ENCODE measurements at places on chromosomes 3 and 15.
A peak's percentile ranks its signal among the peaks of the same experiment; 100 is the strongest.

- ATAC-seq, result peak; percentile 56
Measured at GRCh38 chr3:114447545-114447944, 153.7 kb downstream of the TIGIT start.

- peak; percentile 46 for ATAC-seq
Measured at GRCh38 chr15:55289011-55289745, 435 bp downstream of the RAB27A start.

DNA sequence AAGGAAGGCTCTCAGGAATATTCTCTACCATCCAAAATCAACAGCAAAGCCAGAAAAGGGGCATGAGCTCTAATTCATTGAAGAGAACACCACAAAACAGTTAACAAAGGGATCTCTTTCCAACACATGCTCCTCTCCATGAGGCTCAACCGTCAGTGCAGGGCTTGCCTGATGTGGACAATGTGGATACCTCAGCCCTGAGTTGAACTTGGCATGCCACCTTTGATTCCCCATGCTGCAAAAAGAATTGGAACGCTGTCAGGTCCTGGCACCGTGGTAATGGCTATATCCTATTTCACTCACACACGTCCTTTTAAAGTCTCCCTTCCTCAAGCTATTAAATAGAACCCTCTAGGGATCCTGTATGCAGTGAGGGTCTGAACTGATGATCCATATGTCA is 30.7 kb upstream of the IP6K2 start:
- ATAC-seq, result no peak

- ATAC-seq, result no peak
Measured at GRCh38 chr3:128603811-128604775, 46.5 kb downstream of the RPN1 start.

- no peak for ATAC-seq
Measured at GRCh38 chr3:115369021-115369420, 221.9 kb upstream of the ZBTB20 start.

DNA sequence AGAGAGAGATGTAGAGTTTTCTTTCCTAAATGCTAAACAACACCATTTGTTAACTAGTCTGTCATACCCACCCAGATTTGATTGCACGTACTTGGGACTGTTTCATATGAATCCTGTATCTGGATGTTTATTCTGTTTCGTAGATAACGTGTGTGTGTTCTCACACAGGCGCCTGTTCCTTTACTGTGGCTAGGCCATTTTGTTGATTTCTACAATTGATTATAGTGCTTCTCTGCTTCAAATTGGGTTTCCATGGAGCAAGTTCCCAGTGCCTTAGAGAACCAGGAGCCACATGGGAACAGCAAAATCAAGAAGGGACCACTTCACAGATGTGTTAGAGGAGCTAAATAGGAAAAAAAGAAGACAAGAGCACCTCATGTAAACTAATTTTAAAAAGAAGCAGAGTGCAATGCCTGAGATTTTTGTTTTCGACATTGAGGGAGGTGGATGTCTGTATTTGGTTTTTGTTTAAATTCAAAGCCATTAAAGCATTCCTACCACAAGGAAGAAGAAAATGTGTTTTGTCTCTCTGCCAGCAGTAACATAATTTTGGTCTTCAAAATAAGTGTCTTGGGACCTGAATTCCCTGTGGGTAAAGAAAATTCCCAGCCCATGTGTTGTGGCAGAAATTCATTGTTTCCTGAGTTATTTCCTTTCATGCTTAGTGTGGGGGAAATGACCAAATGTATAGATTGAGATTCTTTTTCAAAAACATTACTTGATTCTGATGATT is 424.0 kb upstream of the C2CD4B start:
- no peak for ATAC-seq

DNA sequence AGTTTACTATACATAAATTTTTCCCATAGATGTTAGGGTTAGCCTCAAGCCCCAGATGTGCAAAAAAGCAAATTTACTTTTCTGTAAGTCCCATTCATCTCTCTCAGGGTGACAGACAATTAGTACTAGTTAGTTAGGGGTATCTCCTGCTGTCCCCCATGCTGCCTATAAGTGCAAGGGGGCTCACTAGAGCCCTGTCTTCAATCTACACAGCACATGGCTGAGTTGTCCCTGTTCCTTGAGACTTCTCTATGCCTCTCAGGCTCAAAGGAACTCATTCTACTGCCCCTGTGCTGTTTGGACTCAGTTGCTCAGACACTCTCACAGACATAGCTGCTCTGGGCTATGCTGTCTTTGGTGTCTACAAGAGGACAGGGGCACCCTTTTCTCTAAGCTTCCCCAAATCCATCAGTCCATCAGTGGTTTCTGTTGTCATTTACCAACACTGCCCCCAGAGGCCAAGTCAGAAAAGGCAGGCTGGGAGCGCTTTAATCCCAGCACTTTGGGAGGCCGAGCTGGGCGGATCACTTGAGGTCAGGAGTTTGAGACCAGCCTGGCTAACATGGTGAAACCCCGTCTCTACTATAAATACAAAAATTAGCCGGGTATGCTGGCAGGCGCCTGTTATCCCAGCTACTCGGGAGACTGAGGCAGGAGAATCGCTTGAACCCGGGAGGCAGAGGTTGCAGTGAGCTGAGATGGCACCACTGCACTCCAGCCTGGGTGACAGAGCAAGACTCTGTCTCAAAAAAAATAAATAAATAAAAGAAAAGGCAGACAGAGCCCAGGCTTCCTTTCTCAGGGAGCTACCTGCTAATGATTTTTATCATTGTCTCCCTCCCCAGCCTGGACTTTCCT is 31.4 kb upstream of the PRTG start:
- ATAC-seq, result peak; percentile 84

- no peak for ATAC-seq
Measured at GRCh38 chr3:101680466-101680865, 3.5 kb upstream of the ZBTB11 start.

- ATAC-seq, result peak; percentile 36
Measured at GRCh38 chr15:50857763-50858162, 50.7 kb upstream of the AP4E1 start.

GRCh38 chr3:23864931-23865330 is 51.9 kb downstream of the NKIRAS1 start:
- ATAC-seq, result no peak

GRCh38 chr3:9703736-9704346 is at the start of gene CPNE9:
TSS of gene CPNE9 (plus strand) at chr3:9703833. CDS start at chr3:9703997, 164 bp downstream.
- ATAC-seq, result peak; percentile 53

GRCh38 chr15:63134245-63134985 is 12.8 kb downstream of the LACTB start:
- peak; percentile 68 for ATAC-seq

GRCh38 chr3:141413391-141413790 is 45.1 kb downstream of the ZBTB38 start:
- no peak for ATAC-seq

DNA sequence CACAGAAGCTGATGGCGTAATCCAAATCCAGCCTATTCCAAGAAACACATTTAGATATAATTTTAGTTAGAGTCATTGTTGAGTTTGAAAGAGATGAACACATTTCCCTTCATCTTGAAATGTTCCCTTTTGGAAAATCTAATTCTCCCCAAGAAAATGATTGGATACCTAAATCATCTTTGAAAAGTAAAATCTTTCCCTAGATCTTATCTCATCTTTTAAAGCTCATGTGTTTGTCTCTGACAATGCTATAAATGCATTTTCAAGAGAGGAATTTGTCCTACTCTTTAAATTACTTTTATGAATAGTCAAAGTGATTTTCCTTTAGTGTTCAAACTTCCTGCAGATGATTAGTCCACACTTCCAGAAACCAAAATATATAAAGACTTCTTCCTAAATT is 82.6 kb upstream of the CNTN6 start:
- ATAC-seq, result no peak
